ENCODE measurements at places on chromosomes 3 and 15. TPM values are rescaled to one million over a fixed set of nuclear protein-coding genes. Genes with fewer than 3 reads are reported as not detected.

Gene CD200R1
- total RNA-seq, result not detected

Gene GOLGA8J
- not detected for total RNA-seq

Gene LYSMD2
- total RNA-seq, result 5.0 TPM

Gene CEMIP
- total RNA-seq, result 1.3 TPM

Gene UPK1B
- 8.3 TPM for total RNA-seq

Gene C3orf85
- total RNA-seq, result not detected

Gene HRG
- total RNA-seq, result not detected

Gene SPESP1
- total RNA-seq, result not detected

Gene VEPH1
- total RNA-seq, result 12.3 TPM

Gene RAF1
- 139 TPM for total RNA-seq

Gene SERPINI2
- total RNA-seq, result 1.8 TPM

Gene SFMBT1
- 20.5 TPM for total RNA-seq

Gene LSMEM2
- not detected for total RNA-seq

Gene SENP8
- total RNA-seq, result 4.7 TPM

Gene SPINK8
- not detected for total RNA-seq

Gene GOLGA8G
- total RNA-seq, result not detected

Gene RFTN1
- 0.73 TPM for total RNA-seq

Gene RTP1
- not detected for total RNA-seq

Gene TMEM115
- 33.0 TPM for total RNA-seq

Gene MCTP2
- total RNA-seq, result 5.4 TPM

Gene UBP1
- 78.1 TPM for total RNA-seq

Gene EPHB1
- 2.2 TPM for total RNA-seq

Gene SV2B
- 19.9 TPM for total RNA-seq

Gene ADPGK
- total RNA-seq, result 52.6 TPM

Gene UNC13C
- total RNA-seq, result 7.7 TPM

Gene LEO1
- total RNA-seq, result 24.7 TPM

Gene PDCD10
- 48.6 TPM for total RNA-seq

Gene SEMA5B
- total RNA-seq, result 5.9 TPM

Gene IL12A
- total RNA-seq, result not detected

Gene SLC24A5
- total RNA-seq, result not detected

Data from progenitor cell of endocrine pancreas (in vitro differentiated cells).